ENCODE measurements at places on chromosomes 4 and X.

- DNase-seq = peak; percentile 46
Observed at GRCh38 chrX:111100191-111100590, 4.2 kb downstream of the PAK3 start.

DNA sequence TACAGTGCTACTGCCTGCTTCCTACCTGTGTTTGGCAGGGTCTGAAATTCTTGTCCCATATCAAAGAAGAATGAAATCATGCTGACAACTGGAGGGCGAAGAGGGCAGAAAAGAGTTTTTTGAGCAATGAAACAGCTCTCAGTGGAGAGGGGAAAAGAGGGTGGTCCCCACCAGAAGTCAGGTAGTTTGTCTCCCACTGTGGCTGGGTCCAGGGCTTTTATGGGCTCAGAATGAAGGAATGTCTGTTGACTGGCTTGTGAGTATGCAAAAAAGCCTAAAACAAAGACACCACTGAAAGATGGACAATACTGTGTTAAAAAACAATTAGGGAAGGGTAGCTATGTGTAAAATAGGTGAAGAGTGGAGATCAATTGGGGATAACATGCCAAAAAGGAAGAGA, 115.0 kb downstream of the ADAM29 start:
- DNase-seq = no peak

GRCh38 chr4:78845472-78845871, 69.3 kb downstream of the BMP2K start:
- DNase-seq = no peak

DNA sequence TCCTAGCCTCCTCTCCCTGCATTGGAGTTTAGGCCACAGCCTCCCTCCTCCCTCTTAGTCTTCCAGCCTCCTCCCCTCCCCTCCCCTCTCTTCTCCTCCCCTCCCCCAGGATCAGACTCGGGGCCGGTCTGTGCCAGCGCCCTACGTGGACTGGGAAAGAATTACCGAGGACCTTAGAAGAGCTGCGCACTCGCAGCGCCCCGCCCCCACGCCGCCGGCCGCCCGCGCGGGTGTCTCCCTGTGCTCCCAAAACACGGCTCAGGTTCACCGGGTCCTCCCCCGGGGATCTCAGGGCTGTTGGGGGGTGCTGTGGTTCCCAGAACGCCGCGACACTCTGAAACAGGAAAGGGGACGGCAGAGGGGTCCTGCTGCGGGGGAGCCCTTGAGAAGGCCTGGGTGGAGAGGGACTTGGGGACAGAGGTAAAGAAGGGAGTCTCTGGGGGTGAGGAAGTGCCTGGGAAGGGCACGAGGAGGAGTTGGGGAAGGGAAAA, 122.3 kb upstream of the TBL1X start:
- peak; percentile 74 for DNase-seq

DNA sequence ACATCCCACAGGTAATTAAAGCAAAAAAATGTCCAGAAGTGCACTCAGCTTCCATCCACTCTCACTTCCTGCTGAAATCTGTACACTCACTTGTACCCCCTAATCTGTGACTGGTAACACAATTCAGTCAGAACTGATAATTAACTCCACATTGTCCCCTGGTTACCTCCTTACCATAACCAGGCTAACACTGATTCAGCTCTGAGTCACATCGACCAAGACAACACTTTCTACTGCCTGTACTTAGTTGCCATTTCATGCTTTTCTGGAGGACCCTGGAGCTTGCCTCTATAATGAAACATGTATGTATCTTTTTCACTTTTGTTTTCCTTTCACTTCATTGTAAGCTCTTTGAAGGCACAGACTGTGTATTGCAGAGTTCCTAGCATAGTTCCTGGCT, 130.9 kb upstream of the GABRG1 start:
- DNase-seq = no peak

GRCh38 chr4:2051086-2051485, 8.0 kb upstream of the NAT8L start:
- no peak for DNase-seq

DNA sequence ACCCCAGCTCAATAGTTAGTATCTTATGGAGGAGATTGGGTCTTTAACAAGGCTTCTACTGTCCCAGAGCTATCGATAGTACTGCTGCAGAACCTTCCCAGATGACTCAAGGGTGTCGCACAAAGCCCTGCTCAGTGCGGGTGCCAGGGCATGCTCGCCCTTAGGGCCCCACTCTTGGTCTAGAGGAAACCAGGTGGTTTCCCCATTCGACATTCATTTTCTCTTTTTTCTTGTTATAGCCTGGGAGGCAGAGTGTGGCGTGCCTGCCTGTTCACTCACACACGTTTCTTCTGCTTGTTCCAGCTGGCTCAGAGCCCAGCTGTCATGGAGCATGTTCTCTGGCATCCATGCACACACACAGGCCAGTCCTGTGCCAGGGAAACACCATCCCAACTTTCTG, 144.5 kb downstream of the SMIM20 start:
- DNase-seq = no peak

DNA sequence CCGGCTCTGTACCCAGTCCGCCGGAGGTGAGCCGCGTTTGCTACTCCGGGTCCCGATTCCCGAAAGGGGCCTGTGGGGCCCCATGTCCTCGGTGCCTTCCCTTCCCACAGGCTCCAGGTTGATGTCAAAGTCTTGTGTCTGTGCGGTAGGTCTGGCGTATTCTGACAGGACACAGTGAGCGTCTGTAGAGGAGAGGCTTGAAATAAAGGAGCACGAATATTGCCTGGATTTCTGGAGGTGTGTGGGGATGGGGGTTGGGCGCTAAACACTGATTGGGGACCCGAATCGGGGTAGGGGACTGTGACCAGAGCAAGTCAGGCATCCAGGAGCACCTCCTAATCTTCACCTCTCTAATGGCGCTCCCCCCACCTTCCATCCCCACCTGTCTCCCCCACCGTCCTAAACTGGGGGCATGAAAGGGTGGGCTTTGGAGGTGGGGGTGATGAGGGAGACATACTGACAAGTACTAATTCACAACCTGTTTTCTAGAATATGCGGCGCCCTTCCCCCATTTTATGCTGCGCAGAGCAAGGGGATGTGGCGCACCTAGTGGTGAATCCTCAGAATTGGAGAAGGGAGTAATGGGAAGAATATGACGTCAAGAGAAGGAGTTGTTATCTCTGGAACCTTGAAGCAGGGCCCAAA, 855 bp downstream of the GPRASP2 start:
- DNase-seq = peak; percentile 32

- DNase-seq = no peak
Observed at GRCh38 chrX:65671966-65672365, 4.5 kb downstream of the MSN start.

DNA sequence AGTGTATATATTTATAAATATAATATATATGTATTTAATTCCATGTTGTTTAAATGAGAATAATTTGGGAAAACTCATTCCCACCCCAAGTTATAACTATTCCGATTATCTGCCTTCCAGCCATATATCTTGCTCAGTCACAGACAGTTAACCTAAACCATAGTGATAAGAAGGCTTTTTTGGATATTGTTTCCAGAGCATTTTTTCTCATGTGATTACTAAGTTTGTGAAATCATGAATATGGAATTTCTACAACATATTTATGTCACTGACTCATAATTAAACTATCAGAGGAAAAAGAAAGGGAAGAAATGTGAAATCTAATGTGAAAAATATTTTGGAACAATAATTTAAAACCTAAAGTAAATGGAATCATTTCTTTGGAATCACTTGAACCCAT, 1163.5 kb upstream of the PABPC4L start:
- DNase-seq = no peak

DNA sequence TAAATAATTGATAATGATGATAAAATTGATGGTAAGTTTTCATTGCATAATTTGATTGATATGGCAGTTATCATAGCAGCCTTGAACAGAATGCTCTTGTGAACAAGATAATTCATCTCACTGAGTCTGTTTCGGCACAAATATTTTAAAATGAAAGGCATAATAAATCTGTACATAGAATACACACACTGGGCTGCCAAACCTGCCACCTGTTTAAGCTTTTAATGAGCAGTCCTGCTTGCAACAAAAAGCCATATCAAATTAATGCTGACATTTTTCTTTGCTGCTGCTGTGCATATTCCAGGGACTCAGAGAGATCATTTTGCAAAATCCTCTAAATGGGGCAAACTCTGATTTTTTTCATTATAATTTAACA, 201.1 kb downstream of the ARHGAP24 start:
- no peak for DNase-seq

GRCh38 chr4:56416349-56416748, 19.1 kb downstream of the PPAT start:
- no peak for DNase-seq

GRCh38 chr4:10009861-10010500, 11.3 kb downstream of the SLC2A9 start:
- DNase-seq = no peak

DNA sequence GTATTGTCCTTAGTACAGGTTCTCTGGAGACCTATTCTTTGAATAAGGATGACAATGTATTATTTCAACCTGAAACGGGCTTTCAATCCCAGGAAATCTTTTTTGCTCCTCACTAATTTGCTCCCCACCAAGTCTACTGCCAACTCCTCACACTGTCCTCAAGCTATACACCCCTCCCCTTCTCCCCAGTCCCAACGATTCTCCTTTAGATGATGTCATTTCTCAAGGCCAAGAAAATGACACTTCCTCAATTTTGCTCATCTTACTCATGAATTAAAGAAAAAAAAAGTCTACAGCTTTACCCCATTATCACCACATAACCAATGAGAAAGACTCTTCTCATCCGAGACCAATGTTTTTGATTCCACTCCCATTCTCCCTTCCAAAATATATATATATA, 20.6 kb downstream of the AP1S2 start:
- DNase-seq = no peak

GRCh38 chr4:168932138-168932537, 77.9 kb downstream of the CBR4 start:
- no peak for DNase-seq

DNA sequence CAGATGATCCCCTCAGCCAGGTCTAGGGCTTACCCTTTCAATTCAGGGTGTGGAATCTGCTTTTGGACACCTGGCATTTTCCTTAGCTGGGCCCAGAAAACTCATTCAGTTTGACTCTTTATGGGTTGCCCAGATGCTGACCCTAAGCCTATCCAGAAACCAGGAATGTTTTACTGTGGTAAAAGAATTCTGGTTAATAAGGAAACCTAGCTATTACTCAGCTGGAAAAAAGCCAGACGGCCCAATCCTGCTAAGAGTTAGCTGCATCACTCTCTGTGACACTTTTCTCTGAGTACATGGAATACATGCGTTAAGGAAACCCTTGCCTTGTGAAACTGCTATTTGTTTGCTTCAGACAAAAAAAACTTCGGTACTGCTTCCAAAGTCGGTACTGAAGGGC, 28.0 kb downstream of the ING2 start:
- DNase-seq = no peak

DNA sequence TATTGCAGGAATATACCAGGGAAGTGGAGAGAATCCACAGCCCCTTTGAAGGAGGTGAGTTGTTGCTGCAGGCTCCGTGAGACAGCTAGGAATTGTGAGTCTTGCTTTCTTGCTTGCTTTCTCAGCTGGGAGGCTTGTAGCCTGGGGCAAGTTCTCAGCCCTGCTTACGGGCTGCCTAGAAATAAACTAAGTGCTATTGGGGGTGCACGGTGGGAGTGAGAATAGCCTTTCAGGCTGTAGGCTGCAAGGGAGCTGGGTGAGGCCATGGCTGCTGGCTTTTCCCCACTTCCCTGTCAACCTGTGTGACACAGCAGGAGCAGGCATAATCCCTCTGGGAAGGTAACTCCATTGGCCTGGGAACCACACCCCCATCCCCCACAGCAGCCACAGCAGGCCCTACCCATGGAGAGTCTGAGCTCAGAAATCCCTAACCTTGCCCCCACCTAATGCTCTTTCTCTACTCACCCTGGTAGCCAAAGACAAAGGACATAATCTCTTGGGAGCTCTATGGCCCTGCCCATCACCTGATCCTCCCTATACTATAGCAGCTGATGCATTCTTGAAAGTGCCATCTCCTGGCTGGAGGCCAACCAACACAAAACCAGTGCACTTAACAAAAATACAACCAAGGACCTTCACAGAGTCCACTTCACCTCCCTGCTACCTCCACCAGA, 113.0 kb downstream of the MMRN1 start:
- no peak for DNase-seq

DNA sequence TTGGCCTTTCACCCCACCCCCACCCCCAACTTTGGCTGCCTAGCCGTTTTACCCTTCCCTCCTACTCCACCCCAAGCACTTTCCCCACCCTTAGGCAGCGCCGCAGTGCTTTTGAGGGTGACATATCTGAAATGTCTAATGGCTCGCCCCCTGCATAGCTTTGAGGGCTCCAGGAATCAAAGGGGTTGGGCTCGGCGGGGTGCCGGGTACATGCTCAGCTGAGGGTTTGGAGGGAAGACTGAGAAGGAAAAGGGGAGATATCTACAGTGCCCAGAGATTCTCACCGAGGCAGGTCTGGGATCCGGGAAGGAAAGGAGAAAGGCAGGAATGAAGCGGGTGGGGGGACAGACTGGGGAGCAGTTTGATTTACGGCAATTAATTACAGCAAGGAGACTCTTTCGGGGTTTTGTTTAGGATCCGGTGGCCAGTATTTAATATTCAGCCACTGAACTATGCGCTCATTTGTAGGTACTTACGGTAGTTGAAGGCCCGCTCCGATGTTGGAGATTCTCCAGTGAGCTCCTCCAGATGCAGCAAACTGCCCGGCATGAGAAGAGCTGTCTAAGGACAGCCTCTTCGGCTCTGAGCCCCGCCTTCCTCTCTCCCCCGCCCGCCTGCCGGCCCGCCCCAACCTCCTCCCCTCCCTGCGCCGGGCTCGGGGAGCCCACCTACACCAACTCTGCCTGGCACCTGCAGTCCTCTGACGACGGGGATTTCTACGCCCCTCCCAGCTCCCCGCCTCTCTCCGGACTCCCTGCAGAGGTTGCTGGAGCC, at the start of gene IGSF1:
Gene IGSF1, minus strand, starts transcription at position 569 of the 774 bp plus-strand sequence. CDS start 2,632 bp downstream, outside the sequence.
- DNase-seq = peak; percentile 70

- no peak for DNase-seq
Observed at GRCh38 chr4:20787940-20788665, 87.8 kb downstream of the PACRGL start.

DNA sequence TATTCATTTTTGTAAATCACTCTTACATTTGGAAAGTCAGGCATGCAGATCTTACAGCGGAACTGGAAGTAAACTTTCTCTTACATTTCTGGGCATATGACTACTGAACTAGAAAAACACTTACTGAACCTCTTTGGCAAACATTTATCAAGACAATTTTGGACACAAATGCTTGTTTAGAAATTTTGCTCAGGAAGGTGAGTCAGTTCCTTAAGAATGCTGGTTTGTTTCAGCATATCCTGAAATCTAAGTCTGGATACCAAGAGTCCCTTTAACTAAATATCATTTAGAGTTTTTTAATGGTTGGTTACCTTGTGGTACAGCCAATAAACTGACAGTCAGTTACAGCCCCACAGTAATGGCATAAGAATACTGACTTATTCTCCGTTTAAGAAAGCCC, 15.0 kb downstream of the SHISA3 start:
- no peak for DNase-seq

DNA sequence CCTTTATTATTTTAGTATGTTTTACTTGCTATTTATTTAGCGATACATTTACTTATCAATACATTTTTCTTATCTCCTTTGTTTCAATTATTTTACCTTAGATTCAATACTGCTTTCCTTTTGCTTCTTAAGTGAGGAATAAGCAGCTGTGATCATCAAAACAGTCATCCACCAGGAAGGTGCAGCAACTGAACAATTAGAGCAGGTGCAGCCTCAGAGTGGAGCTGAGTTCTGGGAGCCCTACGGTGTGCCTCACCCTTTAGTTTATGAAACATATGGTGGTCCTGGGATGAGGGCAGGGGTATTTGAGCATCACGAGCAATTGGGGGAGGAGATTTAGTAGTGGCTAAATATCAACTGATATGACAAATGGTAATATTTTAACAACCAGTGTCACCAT, 111.0 kb downstream of the FRYL start:
- no peak for DNase-seq
